ENCODE measurements at places on chromosomes 2 and 18.

DNA sequence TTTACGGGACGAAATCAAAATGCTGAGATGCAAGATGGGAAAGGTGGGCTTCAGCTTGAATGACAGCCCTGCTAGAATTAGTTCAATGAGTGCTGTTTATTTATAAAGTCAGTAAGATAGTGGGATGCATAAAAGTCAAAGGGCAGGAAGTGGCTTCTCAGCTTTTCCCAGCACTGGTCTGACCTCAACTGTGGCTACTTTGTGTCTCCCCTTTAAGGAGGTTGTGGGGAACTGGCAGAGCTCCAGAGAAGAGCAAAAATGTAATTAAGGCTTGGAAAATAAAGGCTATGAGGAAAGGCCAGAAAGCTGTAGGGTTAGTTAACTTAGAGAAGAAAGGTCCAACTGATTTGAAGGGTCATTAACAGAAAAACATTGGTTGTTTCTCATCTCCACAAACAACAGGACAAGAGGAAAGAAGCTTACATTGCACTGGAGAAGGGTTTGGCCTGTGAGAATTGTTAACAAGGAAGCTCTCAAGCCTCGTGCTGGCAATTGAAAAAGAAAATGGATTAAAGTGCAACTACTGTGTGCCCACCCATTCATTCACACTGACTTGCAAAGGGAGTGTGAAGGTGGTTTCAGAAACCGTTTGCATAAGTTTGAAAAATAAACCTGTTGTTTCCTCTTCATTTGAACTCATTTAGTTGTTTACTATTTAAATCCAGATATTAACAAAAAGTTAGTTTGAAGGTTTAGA lies 68.8 kb upstream of the CD28 start:
- no peak for DNase-seq

- no peak for DNase-seq
Measured at GRCh38 chr18:5979971-5980457, 84.7 kb upstream of the TMEM200C start.

- no peak for DNase-seq
Measured at GRCh38 chr2:11563784-11564666, 30.2 kb downstream of the GREB1 start.

DNA sequence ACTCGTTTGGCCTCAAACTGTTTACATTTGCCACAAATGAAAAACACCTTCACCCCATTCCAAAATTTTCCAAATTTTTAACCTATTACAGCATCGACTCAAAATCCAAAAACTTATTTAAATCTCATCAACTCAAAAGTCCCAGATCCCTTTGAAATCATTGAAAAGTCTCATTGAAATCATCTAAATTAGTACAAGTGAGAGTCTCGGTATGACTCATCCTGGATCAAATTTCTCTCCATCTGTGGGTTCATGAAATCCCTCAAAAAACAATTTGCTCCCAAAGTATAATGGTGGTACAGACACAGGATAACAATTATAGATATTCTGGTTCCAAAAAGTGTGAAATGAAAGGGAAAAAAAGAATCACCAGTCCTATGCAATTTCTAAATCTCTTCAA lies 65.1 kb downstream of the LRP1B start:
- no peak for DNase-seq

Data from effector memory CD8-positive, alpha-beta T cell (primary cell).